Neural progenitor cell (in vitro differentiated cells): ENCODE measurements at places on chromosomes 3 and 15. TPM values are rescaled to one million over a fixed set of nuclear protein-coding genes. Genes with fewer than 3 reads are reported as not detected.

GRCh38 chr3:27559835-27560234 is 75.7 kb upstream of the SLC4A7 start:
- no peak overlapping the region for H3K27ac ChIP-seq
- no peaks in the 10 kb centered on the region for H3K27me3 ChIP-seq
- no peak overlapping the region for H3K4me3 ChIP-seq
- no peaks in the 10 kb centered on the region for H3K4me1 ChIP-seq
- no peak for DNase-seq
- H3K36me3 ChIP-seq, result no peaks in the 10 kb centered on the region

GRCh38 chr3:47581422-47581821 is 2.8 kb upstream of the CSPG5 start:
- H3K4me3 ChIP-seq, result no peak overlapping the region
- no peak for DNase-seq
- H3K36me3 ChIP-seq, result no peaks in the 10 kb centered on the region
- H3K4me1 ChIP-seq, result peaks cover 7% of the 10 kb centered on the region

DNA sequence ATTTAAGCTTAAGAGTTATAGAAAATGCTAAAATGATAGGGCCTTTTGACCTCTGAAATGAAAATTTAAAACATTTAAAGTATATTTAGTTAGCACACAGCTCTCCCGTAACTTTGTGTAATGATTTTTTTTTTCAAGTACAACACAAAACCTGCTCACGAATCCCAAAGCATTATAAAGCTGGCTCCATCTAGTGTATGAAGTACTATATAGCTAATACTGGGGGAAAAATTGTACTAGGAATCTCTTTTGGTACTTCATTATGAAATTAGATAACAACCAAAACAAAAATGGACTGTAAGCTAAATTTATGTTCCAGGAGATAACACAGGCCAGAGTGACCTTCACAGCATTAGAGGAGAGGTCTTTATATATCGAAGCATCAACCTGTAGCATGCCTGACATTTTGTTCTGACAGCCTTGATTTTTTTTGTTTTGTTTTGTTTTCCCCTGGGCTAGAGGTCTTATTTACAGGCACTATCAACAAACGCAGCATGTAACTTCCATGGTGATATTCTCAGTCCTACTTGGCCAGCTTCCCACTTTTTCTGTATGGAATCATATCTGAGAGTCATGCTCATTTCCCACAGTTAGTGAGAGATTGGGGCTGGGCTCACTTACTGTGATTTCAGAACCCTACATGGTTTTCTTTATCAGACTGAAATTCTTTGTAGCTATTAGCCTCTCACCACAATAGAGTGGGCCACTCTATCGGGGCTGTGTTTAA is 116.3 kb downstream of the MITF start:
- H3K4me3 ChIP-seq, result no peak overlapping the region
- no peak overlapping the region for H3K27ac ChIP-seq
- H3K36me3 ChIP-seq, result no peaks in the 10 kb centered on the region
- no peaks in the 10 kb centered on the region for H3K27me3 ChIP-seq
- no peak for DNase-seq

GRCh38 chr3:184196536-184196935 is 10.5 kb downstream of the ABCF3 start:
- H3K27ac ChIP-seq, result no peak overlapping the region
- H3K27me3 ChIP-seq, result no peaks in the 10 kb centered on the region
- DNase-seq, result no peak
- no peaks in the 10 kb centered on the region for H3K4me1 ChIP-seq
- no peak overlapping the region for H3K4me3 ChIP-seq
- H3K36me3 ChIP-seq, result no peaks in the 10 kb centered on the region

DNA sequence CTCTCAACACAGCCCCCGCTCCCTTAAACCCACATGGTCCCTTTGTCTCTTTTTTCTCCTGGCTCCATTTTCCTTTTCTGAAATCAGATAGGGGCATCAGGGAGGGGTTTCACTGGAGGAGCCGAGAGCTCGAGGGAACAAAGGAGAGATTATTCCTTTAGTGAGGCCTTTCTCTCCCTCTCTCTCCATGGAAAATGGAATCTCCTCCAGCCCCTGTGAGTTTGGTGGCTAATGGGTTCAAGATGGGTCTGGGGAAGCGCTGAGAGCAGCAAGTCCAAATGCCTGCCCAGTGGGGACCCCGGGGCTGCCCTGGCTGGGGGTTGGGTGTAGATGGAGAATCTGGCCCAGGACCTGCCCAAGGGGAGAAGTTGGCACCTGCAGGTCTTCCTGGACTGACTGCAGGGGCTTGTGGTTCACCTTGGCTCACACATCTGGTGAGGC is 56.8 kb downstream of the ITGA11 start:
- peak overlapping the region; percentile 44 for H3K27ac ChIP-seq
- peak; percentile 76 for DNase-seq
- H3K4me3 ChIP-seq, result no peak overlapping the region
- no peaks in the 10 kb centered on the region for H3K27me3 ChIP-seq

GRCh38 chr15:73254598-73254997 is 114.2 kb downstream of the HCN4 start:
- no peaks in the 10 kb centered on the region for H3K27me3 ChIP-seq
- H3K27ac ChIP-seq, result no peak overlapping the region
- peaks cover 4% of the 10 kb centered on the region for H3K36me3 ChIP-seq
- no peak for DNase-seq
- H3K4me3 ChIP-seq, result no peak overlapping the region
- peaks cover 9% of the 10 kb centered on the region for H3K4me1 ChIP-seq

DNA sequence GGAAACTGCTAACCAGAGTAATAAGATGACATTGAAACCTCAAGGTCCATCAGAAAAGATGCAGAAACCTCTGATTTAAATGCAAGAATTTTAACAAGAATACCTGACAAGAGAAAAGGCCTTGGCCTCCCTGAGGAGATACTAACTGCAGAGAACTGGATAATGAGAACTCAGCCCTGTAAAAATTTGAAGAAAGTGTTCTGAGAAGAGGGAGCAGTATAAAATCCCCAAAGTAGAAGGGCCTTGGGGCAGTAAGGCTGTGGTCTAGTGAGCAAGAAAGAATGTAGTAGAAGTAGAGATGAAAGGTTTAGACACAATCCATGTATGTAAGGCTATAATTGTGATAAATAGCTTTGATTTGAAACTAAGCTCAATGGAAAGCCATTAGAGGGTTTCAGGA is 394.1 kb downstream of the ZBBX start:
- H3K27ac ChIP-seq, result no peak overlapping the region
- H3K4me1 ChIP-seq, result peaks cover 12% of the 10 kb centered on the region
- no peaks in the 10 kb centered on the region for H3K36me3 ChIP-seq
- H3K27me3 ChIP-seq, result no peaks in the 10 kb centered on the region
- no peak overlapping the region for H3K4me3 ChIP-seq

Gene ZNF860
- total RNA-seq, result 0.22 and 0.43 TPM in 2 replicates

DNA sequence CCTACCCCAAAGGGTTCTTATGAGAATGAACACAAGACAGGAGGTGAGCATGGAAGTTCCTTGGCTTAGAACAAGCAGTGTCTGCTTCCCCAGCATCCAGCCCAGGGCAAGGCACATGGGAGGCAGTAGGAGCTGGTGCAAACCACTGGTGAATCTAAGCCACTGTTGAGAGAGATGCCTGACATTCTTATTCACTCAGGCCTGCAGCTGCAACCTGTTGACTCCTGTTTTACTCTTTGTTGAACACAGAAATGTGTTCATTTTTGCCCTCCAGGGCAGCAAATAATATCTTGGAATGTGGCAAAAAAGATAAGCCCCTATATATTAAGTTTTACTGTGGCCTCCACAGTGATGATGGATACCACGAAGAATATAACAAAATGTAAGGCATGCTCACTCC is 8.9 kb upstream of the PAK6 start:
- H3K27me3 ChIP-seq, result no peaks in the 10 kb centered on the region
- DNase-seq, result no peak
- H3K36me3 ChIP-seq, result no peaks in the 10 kb centered on the region
- no peak overlapping the region for H3K4me3 ChIP-seq

DNA sequence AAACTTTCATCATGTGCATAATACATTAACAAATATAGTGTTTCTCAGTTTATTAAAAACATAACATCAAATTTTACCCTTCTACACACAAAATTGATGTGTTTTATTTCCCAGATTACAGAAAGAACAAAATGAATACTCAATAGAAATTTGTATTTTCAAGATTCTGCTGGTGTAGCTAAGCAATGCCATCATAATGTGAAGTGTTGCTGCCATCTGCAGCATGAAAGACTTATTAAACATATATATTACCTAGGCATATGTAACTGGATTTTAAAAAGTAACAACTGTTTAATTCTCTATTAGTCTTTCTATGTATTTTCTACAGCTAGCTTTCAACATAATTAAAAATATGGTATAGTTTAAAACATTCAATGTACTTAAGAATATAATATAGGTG is 27.5 kb downstream of the PLSCR5 start:
- H3K4me1 ChIP-seq, result no peaks in the 10 kb centered on the region
- peak; percentile 29 for DNase-seq
- H3K27ac ChIP-seq, result no peak overlapping the region

Gene TUSC7
- total RNA-seq, result not detected in 2 replicates

- no peak for DNase-seq
- H3K27ac ChIP-seq, result no peak overlapping the region
- H3K4me3 ChIP-seq, result no peak overlapping the region
- H3K27me3 ChIP-seq, result no peaks in the 10 kb centered on the region
- H3K36me3 ChIP-seq, result no peaks in the 10 kb centered on the region
Measured at GRCh38 chr3:114421204-114421603, 127.4 kb downstream of the TIGIT start.
